Bronchial epithelial cell (primary cell): ENCODE measurements at places on chromosomes 13 and 19. TPM values are rescaled to one million over a fixed set of nuclear protein-coding genes. Genes with fewer than 3 reads are reported as not detected.

The ZNF491 gene
- total RNA-seq, result 0.26 and 0.64 TPM in 2 replicates

The FPR2 gene
- not detected in 2 replicates for total RNA-seq

The ETFB gene
- total RNA-seq, result 70.6 and 79.8 TPM in 2 replicates

The SERTM1 gene
- total RNA-seq, result not detected in 2 replicates

The ZNF177 gene
- total RNA-seq, result 0.79 and 1.2 TPM in 2 replicates

The LYL1 gene
- 0.51 and 1.3 TPM in 2 replicates for total RNA-seq

The ZNF497 gene
- 0.53 and 2.2 TPM in 2 replicates for total RNA-seq

The CEACAM19 gene
- 0.53 and 2.7 TPM in 2 replicates for total RNA-seq

The SLC7A1 gene
- total RNA-seq, result 39.9 and 42.4 TPM in 2 replicates

The CYP4F2 gene
- under 0.01 TPM in 1 of 2 replicates, not detected in the other for total RNA-seq

The GSX1 gene
- not detected in 2 replicates for total RNA-seq

The GPC6 gene
- 0.90 and 5.5 TPM in 2 replicates for total RNA-seq

The GPALPP1 gene
- total RNA-seq, result 16.1 and 23.7 TPM in 2 replicates

The NTF4 gene
- 3.2 and 9.9 TPM in 2 replicates for total RNA-seq

The SOX1 gene
- total RNA-seq, result not detected in 2 replicates

The ETV2 gene
- under 0.01 and 0.38 TPM in 2 replicates for total RNA-seq

The RAB8A gene
- total RNA-seq, result 76.6 and 99.2 TPM in 2 replicates

The ANGPTL8 gene
- total RNA-seq, result not detected in 2 replicates

The MBD3L3 gene
- not detected in 2 replicates for total RNA-seq

The CGB2 gene
- total RNA-seq, result not detected in 2 replicates

The VSTM2B gene
- total RNA-seq, result not detected in 2 replicates

The PABPC3 gene
- under 0.01 and 0.13 TPM in 2 replicates for total RNA-seq

The PDCD2L gene
- total RNA-seq, result 12.9 and 24.5 TPM in 2 replicates

The FBXL12 gene
- total RNA-seq, result 4.5 and 7.8 TPM in 2 replicates

The CBY2 gene
- not detected in 2 replicates for total RNA-seq

The ZNF471 gene
- 1.3 and 3.1 TPM in 2 replicates for total RNA-seq

The S1PR5 gene
- 6.6 and 7.8 TPM in 2 replicates for total RNA-seq

The KLF5 gene
- total RNA-seq, result 48.4 and 65.5 TPM in 2 replicates

The OR7C1 gene
- total RNA-seq, result under 0.01 TPM in 1 of 2 replicates, not detected in the other

The ZNF729 gene
- total RNA-seq, result not detected in 2 replicates

The ZNF382 gene
- 2.4 and 4.2 TPM in 2 replicates for total RNA-seq

The ABHD17A gene
- 48.4 and 71.0 TPM in 2 replicates for total RNA-seq

The SLC25A41 gene
- not detected in 2 replicates for total RNA-seq

The C13orf46 gene
- not detected in 2 replicates for total RNA-seq
